ENCODE measurements at places on chromosomes 2 and 18.

GRCh38 chr2:236505041-236505440 lies 64.6 kb upstream of the ACKR3 start:
- no peak for DNase-seq

DNA sequence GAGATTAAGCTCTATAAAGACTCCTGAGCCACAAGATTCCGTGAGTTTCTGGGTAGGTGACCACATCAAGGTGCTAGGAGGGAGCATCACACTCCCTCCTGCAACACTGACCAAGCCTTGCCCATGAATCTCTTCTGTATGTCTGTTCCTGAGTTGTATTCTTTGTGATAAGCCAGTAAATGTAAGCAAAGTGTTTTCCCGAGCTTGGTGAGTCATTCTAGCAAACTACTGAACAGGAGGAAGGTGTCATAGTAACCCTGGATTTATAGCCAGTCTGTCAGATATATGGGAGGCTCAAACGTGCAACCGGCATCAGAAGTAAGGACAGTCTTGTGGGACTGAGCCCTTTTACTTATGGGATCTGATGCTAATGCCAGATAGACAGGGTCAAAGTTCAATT lies 346.1 kb upstream of the KYNU start:
- no peak for DNase-seq

DNA sequence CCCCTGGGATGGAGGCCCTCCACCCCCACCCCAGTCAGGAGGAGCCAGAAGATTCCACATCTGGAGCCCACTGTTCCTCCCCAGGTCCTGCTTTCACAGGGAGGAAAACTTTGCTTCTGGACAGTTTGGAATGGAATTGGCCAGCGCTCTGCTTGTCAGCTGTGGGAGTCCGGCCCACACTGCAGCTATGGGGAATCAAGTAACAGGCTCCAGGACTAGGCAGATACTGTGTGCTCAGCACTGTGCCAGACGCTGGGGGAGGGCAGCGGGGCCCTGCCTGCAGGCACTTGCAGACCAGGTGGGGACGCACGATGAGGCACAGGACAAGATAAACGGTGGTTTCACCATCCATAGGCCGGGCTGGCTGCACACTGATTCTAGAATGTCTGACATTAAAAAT lies 114.0 kb downstream of the STPG4 start:
- no peak for DNase-seq

DNA sequence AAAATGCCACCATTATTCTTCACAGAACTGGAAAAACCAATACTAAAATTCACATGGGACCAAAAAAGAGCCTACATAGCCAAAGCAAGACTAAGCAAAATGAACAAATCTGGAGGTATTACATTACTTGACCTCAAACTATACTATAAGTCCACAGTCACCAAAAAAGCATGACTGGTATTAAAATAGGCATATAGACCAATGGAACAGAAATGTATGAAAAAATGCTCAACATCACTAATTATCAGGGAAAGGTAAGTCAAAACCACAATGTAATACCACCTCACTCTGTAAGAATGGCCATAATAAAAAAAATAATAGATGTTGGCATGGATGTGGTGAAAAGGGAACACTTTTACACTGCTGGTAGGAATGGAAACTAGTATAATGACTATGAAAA lies 158.6 kb downstream of the CDH2 start:
- DNase-seq = no peak

DNA sequence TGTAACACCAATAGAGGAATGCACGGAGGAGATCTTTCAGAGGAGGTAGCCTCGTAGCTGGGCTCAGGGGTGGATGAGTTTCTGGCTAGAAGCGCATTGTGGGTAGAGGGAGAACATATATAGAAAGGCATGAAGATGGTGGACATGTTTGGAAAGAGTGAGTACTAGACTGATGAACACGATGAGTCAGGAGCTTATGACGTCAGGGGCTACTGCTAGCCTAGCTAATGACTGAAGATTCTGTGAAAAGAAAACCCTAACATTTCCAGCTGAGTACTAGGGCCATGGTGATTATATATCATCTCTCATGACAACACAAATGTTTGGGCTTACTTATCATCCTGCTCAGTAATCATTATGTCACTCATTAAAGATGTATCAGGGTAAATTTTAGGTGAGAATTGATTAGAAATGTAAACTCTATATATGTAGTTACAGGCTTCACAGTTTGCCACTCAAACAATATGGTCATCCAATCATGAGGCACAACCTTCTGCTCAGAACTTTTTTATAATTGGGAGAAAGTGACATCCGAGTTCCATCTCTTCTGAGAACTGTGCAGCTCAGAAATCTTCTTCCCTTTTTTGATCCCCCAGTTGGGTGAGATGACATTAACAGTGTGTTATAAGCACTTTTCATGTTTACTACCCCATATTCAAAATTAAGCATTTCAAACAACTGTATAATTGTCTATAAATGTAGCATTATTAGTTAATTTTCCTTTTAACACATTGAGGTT lies 22.2 kb upstream of the IL1RN start:
- no peak for DNase-seq
